Heart right ventricle (tissue), 16 donors: ENCODE measurements at places on chromosomes 13 and 19.

DNA sequence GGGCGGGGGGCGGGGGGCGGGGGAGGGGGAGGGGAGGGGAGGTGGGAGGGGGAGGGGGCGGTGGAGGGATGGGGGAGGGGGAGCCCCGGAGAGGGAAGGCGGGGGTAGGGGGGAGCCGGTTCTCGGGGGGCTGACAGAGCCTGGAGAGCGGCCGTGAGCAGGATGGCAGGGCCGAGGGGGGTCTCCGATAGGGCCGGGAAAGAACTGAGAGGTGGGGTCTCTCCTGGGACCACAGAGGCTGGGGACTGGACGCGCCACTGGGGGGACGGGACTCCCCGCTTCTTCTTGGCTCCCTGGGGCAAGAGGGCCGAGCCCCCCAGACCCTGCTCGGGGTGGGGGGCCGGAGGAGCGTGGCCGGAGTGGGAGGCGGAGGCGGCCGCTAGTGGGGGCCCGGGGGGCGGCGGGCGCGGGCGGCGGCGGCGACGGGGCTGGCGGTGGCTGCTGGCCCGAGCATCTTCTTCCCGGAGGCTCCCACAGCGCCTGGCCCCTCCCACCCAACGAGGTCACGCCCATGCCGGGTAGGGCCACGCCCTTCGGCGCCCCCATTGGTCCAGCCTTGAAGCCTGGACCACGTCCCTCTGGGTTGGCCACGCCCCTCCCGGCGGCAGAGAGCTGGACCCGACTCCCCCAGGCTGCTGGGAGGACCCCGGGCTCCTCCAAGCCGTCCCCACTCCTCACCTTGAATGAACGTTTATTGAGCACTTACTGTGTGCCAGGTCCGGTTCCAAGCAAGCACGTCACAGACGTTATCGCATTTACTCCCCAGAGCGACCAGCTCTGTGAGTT is at the start of gene NOVA2:
Gene NOVA2 (minus strand): TSS at position 313 of the 786 bp plus-strand sequence. CDS start 514 bp downstream, outside the sequence.
- DNase-seq: peak; percentile 83

- no peak for DNase-seq
Observed at GRCh38 chr13:29361716-29362115, 233.8 kb downstream of the SLC7A1 start.

- no peak for DNase-seq
Observed at GRCh38 chr13:76461999-76462398, 424.2 kb downstream of the KCTD12 start.

DNA sequence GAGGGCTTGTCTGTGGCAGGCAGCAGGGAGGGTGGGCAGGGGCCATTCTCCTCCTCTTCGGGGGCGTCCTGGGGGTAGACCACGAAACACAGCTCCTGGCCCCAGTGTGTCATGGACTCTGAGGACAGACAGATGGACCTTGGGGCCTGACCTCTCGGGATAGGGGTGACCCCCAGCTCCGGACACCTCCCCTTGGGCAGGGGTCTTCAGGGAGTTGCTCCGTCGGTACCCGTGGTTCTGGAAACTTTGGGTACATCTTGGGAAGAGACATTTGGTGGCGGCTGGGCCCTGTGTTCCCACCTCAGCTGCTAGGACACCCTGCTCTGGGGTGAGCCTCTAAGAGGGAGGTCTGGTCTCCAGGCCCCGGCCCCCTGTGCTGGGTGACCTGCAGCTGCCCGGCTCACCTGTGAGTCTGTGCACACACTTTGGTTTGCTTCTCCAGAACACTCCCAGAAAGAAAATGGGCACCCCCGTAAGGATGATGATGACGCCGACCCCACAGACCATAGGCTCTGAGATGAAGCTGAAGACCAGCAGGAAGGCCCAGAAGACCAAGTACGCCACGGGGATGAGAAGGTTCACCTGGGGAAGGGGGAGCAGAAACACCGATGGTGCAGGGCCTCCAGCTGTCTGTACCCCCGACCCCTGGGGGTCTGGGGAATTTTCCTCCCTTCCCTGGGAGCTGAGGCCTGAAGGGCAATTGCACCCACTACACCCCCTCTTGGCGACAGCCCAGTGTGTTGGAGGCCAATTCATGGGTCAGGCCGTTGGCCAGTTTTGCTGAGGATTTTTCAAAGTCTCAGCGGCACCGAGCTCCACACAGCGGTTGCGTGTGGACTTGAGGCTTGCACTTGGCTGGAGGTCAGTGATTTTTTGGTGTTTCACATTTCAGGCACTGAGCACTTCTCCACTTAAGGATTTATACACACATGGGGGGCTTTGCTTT is 15.0 kb downstream of the LRP3 start:
- no peak for DNase-seq

GRCh38 chr13:95117092-95117491 is 184.2 kb downstream of the ABCC4 start:
- DNase-seq: no peak

DNA sequence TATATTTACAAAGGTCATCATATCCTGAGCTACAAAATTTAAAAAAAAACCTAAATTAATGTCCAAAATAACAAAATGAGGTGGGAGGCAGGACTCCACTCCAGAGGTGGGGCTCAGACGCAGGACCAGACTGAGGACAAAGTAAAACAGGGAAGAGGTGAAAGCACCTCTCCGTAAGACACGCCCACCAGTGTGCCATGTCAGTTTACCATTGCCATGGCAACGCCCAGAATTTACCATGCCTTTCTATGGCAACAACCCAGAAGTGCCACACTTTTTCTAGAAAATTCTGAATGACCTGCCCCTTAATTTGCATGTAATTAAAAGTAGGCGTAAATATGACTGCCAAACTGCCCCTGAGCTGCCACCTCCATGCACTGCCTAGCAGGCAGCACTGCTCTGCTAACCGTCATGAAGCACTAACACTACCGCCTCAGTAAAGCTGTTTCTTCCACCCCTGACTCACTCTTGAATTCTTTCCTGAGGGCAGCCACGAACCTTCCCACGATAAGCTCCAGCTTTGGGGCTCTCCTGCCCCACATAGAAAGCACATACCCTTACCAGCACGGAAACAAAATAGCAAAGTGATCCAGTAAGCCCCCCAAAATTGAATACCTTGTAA is 22.3 kb upstream of the PDCD5 start:
- DNase-seq: no peak

DNA sequence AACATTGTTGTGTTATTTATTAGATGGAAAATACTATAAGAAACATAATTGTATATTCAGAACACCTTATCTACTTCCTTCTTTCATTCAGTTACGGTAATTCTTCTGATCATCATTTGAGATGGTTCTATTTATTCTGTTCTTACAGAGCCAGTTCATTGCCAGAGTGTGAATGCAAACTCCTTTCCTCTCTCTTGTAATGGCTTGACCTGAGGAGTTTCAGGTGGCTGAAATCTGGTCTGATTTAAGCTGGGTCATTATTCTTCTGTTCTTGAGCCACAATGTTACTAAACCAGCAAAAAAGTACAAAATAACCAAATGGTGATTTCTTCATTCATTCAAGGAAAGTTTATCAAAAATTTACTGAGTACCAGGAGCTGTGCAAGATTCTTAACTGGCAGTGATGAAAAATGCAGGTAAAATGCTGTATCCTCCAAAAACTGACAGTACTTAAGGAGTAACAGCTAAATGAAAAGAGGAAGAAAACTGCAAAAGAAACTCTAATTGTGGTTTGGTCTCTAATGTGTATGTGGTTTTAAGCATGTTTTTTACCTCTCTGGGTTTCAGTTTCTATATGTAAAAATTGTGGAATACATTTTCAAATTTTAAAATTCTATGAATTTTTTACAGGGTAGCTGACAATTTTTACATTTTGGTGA is 182.4 kb upstream of the UFM1 start:
- DNase-seq: no peak

- no peak for DNase-seq
Observed at GRCh38 chr13:57878291-57878690, 246.7 kb downstream of the PCDH17 start.

DNA sequence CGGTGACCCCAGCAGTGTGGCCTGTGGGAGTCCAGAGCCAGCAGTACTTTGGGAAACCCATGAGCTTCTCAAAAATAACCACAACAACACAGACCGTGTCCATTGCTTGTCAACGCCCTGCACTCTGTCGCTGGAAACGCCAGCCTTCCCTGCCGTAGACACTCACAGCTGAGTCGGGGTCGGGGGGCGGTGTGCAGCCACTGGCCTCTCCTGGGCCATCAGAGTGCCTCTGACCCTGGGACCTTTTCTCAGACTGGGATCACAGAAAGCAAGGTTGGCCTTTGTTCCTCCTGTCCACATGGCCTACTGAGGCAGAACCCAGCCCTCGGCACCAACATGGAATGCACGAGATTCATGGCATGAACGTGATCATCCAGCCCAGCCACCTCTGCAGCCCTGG is 95.7 kb downstream of the TUBA3C start:
- DNase-seq: no peak
